ENCODE measurements at places on chromosomes 7 and 10.

GRCh38 chr7:101397243-101397642 is 34.6 kb downstream of the COL26A1 start:
- DNase-seq: no peak

GRCh38 chr7:157769086-157769485 is 432.3 kb downstream of the DNAJB6 start:
- DNase-seq: peak; percentile 36

GRCh38 chr7:127677433-127678230 is 25.6 kb downstream of the SND1 start:
- peak; percentile 15 for DNase-seq

GRCh38 chr10:8455181-8455580 is 400.7 kb downstream of the GATA3 start:
- no peak for DNase-seq

DNA sequence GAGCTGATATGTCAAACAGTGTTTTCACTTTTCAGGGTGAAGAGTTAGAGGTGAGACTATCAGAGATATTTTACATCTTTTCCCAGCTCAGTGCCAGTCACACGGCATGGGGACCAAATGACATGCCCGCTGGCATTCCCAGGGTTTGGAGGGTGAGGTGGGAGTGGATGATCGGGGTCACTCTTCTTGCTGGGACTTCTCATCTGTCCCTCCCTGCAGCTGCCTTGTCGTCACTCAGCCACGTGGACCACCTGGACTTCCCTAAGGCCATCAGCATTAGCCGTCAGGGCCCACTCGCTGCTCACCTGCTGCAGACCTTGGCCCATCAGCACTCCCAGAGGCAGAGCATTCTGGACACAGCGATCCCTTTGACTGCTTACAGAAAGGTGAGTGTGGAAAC is 301.8 kb downstream of the DNAJB6 start:
- DNase-seq: no peak

GRCh38 chr10:133373174-133374090 is at the start of gene ECHS1:
TSS of gene ECHS1 (minus strand) at chr10:133373354. CDS start at chr10:133373333, 21 bp downstream.
- peak; percentile 17 for DNase-seq

GRCh38 chr10:103397191-103397825 is 882 bp downstream of the PDCD11 start:
- DNase-seq: no peak

- no peak for DNase-seq
These were observed 27.4 kb downstream of the WIPI2 start for GRCh38 chr7:5217396-5217795.

- DNase-seq: peak; percentile 66
These were observed 59.4 kb downstream of the GCC1 start for GRCh38 chr7:127525866-127526480.

- DNase-seq: peak; percentile 81
These were observed 51.9 kb upstream of the PTN start for GRCh38 chr7:137395420-137395819.

GRCh38 chr7:81882086-81882485 is 112.2 kb upstream of the HGF start:
- DNase-seq: no peak

DNA sequence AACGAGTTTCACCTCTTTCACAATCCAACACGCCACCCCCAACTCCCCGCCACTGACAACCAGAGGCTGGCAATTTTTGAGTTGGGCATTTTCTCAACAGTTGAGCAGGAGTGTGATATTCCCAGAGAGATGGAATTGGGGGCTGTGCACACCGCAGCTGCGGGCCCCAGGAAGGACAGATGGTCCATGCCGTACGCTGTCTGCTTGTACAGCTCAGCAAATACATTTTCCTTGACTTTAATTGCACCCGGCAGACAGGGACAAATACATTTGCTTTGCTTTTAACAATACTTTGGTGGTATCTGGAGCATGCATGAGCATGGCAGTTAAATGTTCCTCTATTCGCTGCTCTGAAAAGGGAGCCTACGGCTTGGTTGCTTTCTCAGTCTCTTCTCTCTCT is 354.2 kb upstream of the DPP6 start:
- no peak for DNase-seq

DNA sequence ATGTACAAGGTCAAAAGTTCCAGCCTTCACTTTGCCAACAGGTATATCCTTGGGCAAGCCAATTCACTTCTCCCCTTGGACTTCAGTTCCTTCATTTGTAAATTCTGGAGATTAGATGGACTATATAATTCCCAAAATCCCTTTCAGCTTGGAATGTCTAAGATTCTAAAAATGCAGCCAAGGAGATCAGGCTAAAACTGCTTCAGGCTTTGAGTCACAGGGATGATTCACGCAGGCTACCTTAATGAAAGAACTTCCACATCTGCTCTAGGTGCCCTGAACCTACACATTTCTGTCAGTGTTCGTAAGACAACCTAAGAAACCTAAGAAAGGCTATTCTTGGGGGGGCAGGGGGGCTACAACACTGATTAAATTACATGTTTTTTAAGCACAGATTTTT is 7.1 kb downstream of the CPVL start:
- DNase-seq: no peak

DNA sequence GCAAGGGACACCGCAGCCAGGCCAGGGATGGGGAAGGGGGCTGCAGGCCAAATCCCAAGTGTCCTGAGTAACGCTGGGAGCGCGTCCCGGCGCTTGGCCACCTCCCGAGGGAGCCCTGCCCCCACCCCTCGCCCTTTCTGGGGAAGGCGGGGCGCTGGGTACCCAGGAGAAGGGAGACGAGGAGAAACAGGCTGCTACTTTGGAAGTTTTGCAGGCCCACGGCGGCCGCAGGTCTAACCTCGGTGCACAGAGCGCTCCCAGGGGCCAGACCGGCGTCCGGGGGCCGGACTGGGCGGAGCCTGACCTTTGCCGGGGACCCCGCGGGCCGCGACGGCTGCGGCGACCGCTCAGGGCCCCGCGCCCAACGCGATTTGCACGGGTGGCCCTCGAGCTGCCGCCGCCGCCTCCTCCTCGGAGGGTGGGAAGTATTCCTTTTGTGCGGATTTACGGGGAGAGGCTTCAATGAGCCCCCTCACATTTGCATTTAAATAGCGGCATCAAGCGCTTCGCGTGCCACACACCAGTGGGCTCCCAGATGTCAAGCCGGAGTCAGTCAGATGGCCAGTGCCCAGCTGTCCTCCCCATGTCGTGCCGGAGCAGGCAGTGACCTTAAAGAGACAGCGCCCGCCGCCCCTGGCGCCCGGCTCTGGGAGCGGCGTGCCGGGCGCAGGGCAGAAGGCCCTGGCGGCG is 3.0 kb upstream of the EBF3 start:
- DNase-seq: no peak

GRCh38 chr10:131013281-131013912 is 298.1 kb downstream of the TCERG1L start:
- no peak for DNase-seq

DNA sequence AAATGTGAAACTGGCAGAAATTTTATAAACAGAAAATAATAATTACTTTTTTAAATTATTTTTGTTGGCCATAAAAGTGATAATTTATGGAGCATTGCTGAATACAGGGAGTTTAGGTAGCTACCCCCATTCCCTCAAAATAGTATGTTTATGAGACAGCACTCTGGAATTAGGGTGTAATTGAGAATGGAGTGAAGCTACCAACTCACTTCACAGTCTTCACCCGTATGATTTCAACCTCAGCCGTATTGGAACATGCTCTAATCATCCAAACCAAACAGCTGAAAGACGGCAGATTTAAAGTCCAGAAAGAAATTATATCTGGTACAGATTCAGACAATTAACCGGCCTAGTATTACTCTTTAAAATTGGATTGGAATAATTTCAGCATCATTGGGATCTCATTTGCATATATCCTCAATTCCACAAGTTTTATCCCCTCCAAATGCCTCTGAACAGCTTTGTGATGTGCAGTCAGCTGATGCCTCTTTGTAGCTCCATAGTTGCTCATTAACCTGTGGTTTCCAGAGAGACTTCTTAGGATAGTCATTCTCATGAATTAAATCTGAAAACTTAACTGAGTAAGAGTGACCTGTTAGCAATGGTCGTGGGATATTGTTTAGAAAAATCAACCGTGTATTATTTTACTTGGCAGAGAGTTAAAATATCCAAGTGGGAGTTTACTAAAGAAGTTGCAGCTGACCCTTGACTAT is 59.1 kb upstream of the GJD4 start:
- DNase-seq: no peak

DNA sequence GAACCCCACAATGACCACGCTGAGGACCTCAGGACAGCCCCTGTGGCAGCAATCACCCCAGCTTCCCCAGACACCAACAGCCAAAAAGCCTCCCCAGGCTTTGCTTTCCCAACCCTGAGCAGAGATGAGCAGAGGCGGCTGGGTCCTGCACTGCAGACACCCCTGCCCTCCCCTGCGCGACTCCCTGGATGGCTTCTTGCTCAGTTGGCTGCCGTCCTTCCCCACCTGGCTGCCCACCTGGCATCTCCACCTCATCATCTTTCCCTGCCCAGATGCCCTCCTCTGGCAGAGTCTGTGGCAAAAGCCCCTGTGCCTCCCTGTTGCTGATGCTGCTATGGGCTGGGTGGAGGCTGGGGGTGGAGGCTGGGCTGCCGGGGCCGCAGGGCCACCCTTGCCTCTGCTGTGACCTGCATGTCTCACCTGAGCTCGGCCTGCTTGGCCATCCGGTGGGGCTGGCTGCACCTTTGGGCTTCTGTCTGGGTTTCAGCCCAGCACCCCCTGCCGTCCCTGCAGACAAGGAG is 567.7 kb downstream of the TCERG1L start:
- DNase-seq: no peak

DNA sequence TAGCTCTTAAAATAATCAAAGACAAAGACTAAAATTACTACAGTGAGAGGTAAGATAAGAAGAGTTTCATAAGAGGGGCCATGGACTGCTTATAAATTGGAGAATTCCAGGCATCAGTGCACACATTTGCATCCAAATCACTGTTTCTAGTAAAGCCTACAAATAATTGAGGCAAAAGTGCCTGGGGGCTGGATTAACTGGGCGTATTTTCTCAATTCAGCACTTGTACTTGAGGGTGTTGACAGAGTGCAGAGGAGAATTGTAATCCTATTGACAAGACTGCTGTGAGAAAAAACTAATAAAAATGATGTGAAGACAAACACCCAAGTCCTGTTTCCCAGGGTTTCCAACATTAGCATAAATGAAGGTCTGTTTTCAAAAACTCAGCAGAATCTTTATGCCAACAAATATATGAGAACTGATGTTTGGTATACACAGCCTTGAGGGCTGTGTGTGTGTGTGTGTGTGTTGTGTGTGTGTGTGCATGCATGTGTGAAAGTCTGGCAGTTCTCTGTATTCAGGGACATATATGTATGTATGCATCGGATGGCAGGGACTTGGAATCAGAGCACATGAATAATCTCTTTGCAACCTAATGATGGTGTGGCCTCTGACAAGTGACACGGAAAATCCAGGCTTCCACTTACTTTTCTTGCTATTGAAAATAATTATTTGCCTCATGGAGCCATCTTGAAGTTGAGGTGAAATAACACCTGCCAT is 182.1 kb upstream of the CDC14C start:
- DNase-seq: peak; percentile 32

DNA sequence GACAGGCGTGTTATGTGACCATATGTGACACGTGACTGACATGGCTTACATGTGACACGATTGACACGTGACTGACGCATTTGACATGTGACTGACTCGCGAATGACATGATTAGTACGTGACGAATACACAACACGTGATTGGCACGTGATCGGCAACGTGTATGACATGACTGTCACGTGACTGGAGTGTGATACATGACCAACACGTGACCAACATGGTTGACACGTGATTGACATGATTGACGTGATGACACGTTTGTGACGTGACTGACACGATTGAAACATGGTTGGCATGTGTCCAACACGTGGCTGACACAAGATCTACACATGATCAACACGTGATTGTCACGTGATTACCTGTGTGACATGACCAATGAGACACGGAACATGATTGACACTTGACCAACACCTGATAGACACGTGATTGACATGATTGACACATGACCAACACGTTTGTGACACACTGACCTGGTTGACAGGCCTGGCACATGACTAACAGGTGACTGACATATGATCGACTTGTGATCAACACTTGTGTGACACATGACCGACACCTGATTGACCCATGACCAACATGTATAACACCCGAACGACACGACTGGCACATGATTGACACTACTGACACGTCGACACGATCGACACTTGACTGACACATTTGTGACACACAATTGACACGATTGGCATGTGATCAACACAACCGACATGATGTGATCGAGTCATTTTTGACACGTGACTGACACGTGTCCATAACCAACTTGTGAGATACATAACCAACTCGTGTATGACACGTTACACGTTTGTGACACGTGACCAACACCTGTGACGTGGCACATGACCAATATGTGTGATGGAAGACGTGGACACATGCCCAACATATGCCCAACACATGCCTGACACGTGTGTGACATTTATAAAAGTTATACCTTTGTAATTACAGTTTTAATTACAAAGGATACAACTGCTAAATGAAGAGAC is 21.1 kb downstream of the CRPPA start:
- DNase-seq: no peak

DNA sequence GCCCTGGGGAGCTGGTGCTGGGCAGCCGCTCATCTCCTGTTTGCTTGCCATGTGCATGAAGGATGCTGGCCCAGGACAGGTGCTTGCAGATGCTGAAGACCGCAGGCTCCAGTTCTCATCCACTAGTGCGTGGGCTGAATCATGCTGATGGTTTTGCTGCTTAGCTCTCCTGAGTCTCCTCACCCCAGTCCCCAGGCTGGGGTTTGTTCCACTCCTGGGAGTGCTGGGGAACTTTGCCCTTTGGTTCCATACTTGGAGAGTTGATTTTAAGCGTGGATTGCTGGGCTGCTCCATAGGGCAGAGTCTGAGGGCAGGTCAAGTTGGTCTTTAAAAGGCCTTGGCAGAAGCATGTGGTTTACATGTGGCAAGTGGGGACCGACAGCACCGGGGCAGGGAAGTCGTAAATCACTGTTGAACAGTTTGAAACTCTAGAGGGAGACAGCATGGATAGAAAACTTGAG is 9.1 kb downstream of the DYNC2I1 start:
- DNase-seq: no peak

- DNase-seq: no peak
These were observed 110.6 kb downstream of the ITGB8 start for GRCh38 chr7:20441346-20441745.

DNA sequence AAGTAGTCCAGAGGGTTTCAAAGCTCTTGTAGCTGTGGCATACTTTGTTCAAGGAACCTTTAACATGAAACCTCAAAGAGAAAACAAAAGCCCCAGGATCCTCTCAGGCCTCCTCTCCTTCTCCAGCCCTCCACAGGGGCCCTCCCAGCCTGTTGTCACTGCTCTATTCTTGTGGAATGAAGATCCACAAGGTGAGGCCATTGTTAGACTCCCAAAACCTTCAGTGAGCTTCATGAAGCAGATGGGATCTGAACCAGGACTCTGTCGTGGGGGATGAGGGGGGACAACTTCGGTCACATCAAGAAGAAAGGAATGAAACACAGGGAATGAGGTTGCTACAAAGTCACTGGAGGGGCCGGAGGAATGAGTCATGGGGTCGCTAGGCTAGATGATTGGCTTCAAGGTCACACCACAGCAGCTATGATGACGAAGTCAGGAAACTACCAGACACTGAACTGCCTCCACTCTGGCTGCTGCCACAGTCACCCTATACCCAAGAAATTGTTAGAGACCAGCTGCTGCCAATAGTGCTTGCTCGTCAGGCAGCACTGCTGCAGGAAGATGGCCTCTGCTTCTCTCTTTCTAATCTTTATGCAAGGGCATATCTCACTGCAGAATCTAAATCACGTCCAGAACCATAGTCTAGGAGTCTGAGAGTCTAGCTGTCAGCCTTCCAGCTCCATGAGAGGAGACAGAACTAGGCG is 208.8 kb downstream of the HIBADH start:
- DNase-seq: no peak

GRCh38 chr7:85634951-85635350 is 448.1 kb upstream of the SEMA3D start:
- no peak for DNase-seq

- DNase-seq: no peak
These were observed 20.9 kb downstream of the ENKUR start for GRCh38 chr10:24995072-24995471.

Measured in NCI-H2081 treated with DMSO at 0.1 percent for 48 hours (cell line).